ENCODE measurements at places on chromosomes 2 and 18.

GRCh38 chr2:100624536-100624935 lies 61.7 kb downstream of the PDCL3 start:
- no peak for DNase-seq

- no peak for DNase-seq
These were observed 1.5 kb upstream of the SULT1C2 start for GRCh38 chr2:108287169-108287568.

GRCh38 chr2:63057249-63058143 lies 6.9 kb downstream of the OTX1 start:
- no peak for DNase-seq

- DNase-seq, result no peak
These were observed 31.4 kb downstream of the EPG5 start for GRCh38 chr18:45935591-45936335.

- no peak for DNase-seq
These were observed 124.5 kb upstream of the CTDP1 start for GRCh38 chr18:79554945-79555645.

All from NCI-H1436 (cell line).